ENCODE measurements at places on chromosomes 7 and 10. TPM values are rescaled to one million over a fixed set of nuclear protein-coding genes. Genes with fewer than 3 reads are reported as not detected.

GIMAP7 gene
- total RNA-seq: not detected

VWDE gene
- 12.4 TPM for total RNA-seq

DNA sequence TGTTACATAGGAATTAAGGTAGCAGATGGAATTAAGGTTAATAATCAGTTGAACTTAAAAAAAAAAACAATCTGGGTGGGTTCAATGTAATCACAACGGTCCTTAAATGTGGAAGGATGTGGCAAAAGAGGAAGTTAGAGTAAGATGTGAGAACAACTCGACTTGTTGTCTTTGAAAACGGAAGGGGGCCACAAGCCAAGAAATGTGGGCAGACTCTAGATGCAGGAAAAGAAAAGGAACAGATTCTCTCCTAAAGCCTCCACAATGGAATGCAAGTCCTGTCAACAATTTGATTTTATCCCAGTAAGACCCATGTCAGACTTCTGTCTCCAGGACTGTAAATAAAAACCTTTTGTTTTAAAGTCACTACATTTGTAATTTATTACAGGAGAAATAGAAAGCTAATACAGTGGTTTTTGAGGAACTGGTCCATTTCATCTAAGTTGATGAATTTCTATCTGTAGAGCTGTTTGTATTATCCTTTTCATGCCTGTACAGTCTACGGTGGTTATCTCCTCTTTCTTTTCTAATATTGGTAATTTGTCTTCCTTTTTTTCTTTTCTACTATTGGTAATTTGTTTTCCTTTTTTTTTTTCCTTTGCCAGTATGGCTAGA is 8.6 kb downstream of the MCMBP start:
- H3K4me3 ChIP-seq: no peak overlapping the region
- H3K4me1 ChIP-seq: peaks cover 2% of the 10 kb centered on the region
- peak overlapping the region; percentile 55 for H3K27ac ChIP-seq
- H3K27me3 ChIP-seq: no peaks in the 10 kb centered on the region
- DNase-seq: no peak
- no peaks in the 10 kb centered on the region for H3K36me3 ChIP-seq

DNA sequence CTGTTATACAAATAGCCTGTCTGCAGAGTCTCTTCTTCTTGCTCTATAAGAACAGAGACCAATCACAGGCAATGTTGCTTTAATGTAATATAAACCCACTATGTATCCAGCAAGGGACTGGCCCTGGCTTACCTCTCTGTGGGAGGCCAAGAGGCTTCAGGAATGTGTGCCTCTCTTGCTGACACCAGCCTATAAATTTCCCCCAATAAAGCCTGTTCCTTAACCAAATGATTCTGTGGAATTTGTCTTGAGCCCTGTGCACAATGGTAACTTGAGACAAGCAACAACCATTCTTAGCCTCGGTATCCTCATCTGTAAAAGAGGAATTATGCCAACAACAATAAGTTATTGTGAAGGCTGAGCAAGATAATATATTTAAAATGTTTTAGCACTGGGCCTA is 563.7 kb downstream of the GRM8 start:
- no peak overlapping the region for H3K4me3 ChIP-seq
- peaks cover 4% of the 10 kb centered on the region for H3K27me3 ChIP-seq
- H3K4me1 ChIP-seq: peaks cover 2% of the 10 kb centered on the region
- H3K27ac ChIP-seq: no peak overlapping the region

GRCh38 chr10:130921911-130922440 is 389.5 kb downstream of the TCERG1L start:
- H3K27ac ChIP-seq: no peak overlapping the region
- H3K36me3 ChIP-seq: no peaks in the 10 kb centered on the region
- H3K27me3 ChIP-seq: no peaks in the 10 kb centered on the region
- no peaks in the 10 kb centered on the region for H3K4me1 ChIP-seq
- no peak overlapping the region for H3K4me3 ChIP-seq
- DNase-seq: no peak

DNA sequence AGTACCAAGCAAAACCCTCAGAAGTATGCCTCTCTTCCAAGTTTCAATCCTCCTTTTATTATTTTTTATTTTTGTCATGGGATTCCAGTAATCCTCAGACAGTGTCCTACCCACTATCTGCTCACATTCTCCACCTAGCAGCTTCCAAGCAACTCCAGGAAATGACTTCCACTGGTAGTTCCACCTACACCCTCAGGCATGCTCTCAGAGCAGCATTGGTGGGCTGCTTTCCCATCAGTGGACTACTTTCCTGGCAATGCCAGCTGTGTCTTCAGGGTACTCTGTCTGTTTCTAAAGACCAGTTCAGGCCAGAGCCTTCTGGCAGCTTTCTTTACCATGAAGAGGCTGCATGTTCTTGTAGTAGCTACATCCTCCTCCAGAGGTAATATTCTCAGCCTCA is 244.0 kb downstream of the HGF start:
- no peaks in the 10 kb centered on the region for H3K36me3 ChIP-seq
- no peak overlapping the region for H3K4me3 ChIP-seq
- peaks cover 2% of the 10 kb centered on the region for H3K4me1 ChIP-seq
- DNase-seq: no peak
- H3K27ac ChIP-seq: no peak overlapping the region

MUC3A gene
- total RNA-seq: 6.3 TPM

DNA sequence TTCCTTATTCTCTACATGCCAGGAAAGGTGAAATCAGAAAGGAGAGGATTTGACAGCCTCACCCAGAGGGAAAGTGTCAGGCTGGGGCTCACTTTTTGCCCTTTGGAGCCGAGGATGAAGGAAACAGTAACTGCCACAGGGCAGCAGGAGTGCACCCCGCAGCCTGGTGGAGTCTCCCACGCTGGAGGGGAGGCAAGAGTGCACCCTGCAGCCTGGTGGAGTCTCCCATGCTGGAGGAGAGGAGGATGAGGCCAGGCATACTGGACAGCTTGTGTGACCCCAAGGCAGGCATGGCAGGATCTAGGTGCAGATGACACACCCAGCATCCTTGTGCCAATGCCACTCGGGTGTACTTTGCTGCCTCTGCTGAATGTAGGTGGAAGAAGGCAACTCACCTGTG is 484.0 kb downstream of the DNAJB6 start:
- peaks cover 8% of the 10 kb centered on the region for H3K36me3 ChIP-seq
- peaks cover 9% of the 10 kb centered on the region for H3K27me3 ChIP-seq
- peaks cover 9% of the 10 kb centered on the region for H3K4me1 ChIP-seq
- H3K27ac ChIP-seq: no peak overlapping the region

- H3K4me3 ChIP-seq: no peak overlapping the region
- no peaks in the 10 kb centered on the region for H3K4me1 ChIP-seq
- H3K27me3 ChIP-seq: no peaks in the 10 kb centered on the region
- H3K27ac ChIP-seq: no peak overlapping the region
- no peak for DNase-seq
Measured at GRCh38 chr10:16995867-16996529, 133.6 kb downstream of the CUBN start.

CLEC2L gene
- 3.1 TPM for total RNA-seq

ACBD7 gene
- total RNA-seq: 1.5 TPM

ABCB4 gene
- total RNA-seq: 2.5 TPM

GRCh38 chr7:38929460-38930171 is 20.6 kb upstream of the VPS41 start:
- DNase-seq: no peak
- H3K36me3 ChIP-seq: no peaks in the 10 kb centered on the region
- no peak overlapping the region for H3K27ac ChIP-seq
- no peaks in the 10 kb centered on the region for H3K27me3 ChIP-seq
- H3K4me3 ChIP-seq: no peak overlapping the region

DNA sequence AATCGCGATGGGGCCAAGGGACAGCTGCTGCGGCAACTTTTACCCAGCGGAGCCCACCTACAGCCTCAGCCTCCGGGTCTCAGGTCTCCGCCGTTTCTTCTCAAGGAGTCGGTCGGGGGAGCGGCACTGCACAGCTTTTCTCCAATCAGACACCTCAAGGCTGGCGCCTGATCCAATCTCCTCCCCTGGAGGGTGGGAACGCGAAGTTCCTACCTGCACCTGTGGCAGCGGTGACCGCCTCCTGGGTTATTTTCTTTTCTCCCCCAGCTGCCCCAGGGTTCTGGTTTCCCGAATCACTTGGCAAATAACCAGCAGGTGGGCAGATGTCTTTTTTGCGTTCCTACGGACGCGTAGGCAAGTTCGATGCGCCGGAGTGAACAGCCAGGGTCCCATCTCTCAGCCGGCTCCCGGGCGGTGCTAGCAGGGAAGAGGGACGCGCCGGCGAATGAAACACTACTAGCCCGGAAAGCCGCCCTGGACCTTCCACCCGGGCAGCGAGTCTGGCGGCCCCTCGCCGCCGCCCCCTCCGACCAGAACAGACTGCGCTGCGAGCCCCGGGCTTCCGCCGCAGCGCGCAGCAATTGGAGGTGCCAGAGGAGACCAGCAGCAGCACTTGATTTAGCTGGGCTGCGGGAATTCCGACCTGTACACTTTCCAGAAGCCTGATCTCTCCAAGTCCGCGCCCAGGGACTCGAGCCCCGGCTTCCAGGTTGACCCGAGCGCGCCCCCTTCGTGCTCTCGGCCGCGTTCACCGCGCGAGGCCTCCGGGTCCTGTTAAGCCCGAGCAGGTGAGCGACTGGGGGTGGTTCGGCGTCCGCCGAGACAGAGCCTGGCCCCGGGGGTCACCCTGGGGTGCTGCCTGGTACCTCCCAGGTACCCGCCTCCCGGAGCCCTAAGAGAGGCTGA is at the start of gene PRR15:
PRR15 (plus strand) TSS at position 246 of the 906 bp plus-strand sequence. CDS start 2,495 bp downstream, outside the sequence.
- H3K27me3 ChIP-seq: peaks cover 21% of the 10 kb centered on the region
- peak within 1 kb of the TSS; percentile 85 for H3K4me3 ChIP-seq
- no peak within 1 kb of the TSS for H3K27ac ChIP-seq
- DNase-seq: peak; percentile 57
- H3K36me3 ChIP-seq: no peaks in the 10 kb centered on the region

- no peak overlapping the region for H3K27ac ChIP-seq
- H3K27me3 ChIP-seq: no peaks in the 10 kb centered on the region
- no peak overlapping the region for H3K4me3 ChIP-seq
- H3K36me3 ChIP-seq: no peaks in the 10 kb centered on the region
- peaks cover 16% of the 10 kb centered on the region for H3K4me1 ChIP-seq
- DNase-seq: no peak
Measured at GRCh38 chr7:72413886-72414285, 1.7 kb upstream of the CALN1 start.

GRCh38 chr10:80684259-80684658 is 146.6 kb downstream of the SH2D4B start:
- H3K36me3 ChIP-seq: no peaks in the 10 kb centered on the region
- no peak overlapping the region for H3K27ac ChIP-seq
- H3K4me1 ChIP-seq: no peaks in the 10 kb centered on the region
- H3K4me3 ChIP-seq: no peak overlapping the region
- DNase-seq: no peak

NUB1 gene
- total RNA-seq: 41.6 TPM

DNA sequence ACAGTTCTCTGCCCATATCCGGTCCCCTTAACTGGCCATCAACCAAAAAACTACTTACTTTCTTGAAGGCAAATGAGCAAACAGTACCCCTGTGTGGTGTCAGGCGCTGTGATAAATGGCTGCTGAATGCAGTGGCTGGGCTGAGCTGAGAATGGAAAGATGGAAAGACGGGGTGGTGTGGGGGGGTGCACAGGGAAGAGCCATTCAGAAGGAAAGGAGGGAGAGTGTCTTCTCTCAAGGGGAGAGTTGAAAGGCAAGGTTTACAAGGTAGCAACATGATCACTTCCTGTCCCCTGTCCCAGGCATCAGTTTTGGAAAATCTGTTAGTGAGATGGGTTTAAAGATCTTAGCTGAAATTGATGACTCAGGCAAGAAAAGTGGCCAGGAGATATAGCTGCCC is 22.5 kb downstream of the EMX2 start:
- no peak overlapping the region for H3K27ac ChIP-seq
- no peaks in the 10 kb centered on the region for H3K27me3 ChIP-seq
- peak; percentile 5 for DNase-seq
- no peaks in the 10 kb centered on the region for H3K36me3 ChIP-seq
- no peaks in the 10 kb centered on the region for H3K4me1 ChIP-seq

KAZALD1 gene
- 0.59 TPM for total RNA-seq

SLC39A12 gene
- not detected for total RNA-seq

- no peak overlapping the region for H3K27ac ChIP-seq
- no peak for DNase-seq
- H3K36me3 ChIP-seq: peaks cover 5% of the 10 kb centered on the region
Measured at GRCh38 chr10:121452581-121452980, 145.7 kb downstream of the FGFR2 start.

GRCh38 chr10:10418387-10418786 is 599.3 kb upstream of the CELF2 start:
- H3K27ac ChIP-seq: no peak overlapping the region
- DNase-seq: no peak
- peaks cover 4% of the 10 kb centered on the region for H3K36me3 ChIP-seq
- H3K4me1 ChIP-seq: no peaks in the 10 kb centered on the region

ATP6V0A4 gene
- total RNA-seq: not detected

- peaks cover 4% of the 10 kb centered on the region for H3K36me3 ChIP-seq
- H3K27ac ChIP-seq: peak overlapping the region; percentile 83
- H3K4me3 ChIP-seq: peak overlapping the region; percentile 63
- peaks cover 47% of the 10 kb centered on the region for H3K4me1 ChIP-seq
- peaks cover 8% of the 10 kb centered on the region for H3K27me3 ChIP-seq
- no peak for DNase-seq
Measured at GRCh38 chr7:26437003-26437532, 145.4 kb downstream of the SNX10 start.

- peak overlapping the region; percentile 46 for H3K4me3 ChIP-seq
- peak; percentile 7 for DNase-seq
- peak overlapping the region; percentile 38 for H3K27ac ChIP-seq
- H3K4me1 ChIP-seq: peaks cover 27% of the 10 kb centered on the region
Measured at GRCh38 chr7:882336-883035, 6.1 kb downstream of the GET4 start.

GHRHR gene
- not detected for total RNA-seq

- no peaks in the 10 kb centered on the region for H3K36me3 ChIP-seq
- no peak overlapping the region for H3K27ac ChIP-seq
- H3K4me3 ChIP-seq: no peak overlapping the region
- H3K27me3 ChIP-seq: no peaks in the 10 kb centered on the region
- DNase-seq: no peak
Measured at GRCh38 chr7:78528964-78529363, 730.4 kb downstream of the PHTF2 start.

- H3K27ac ChIP-seq: no peak overlapping the region
- H3K27me3 ChIP-seq: peaks cover 2% of the 10 kb centered on the region
- no peaks in the 10 kb centered on the region for H3K36me3 ChIP-seq
- no peaks in the 10 kb centered on the region for H3K4me1 ChIP-seq
- H3K4me3 ChIP-seq: no peak overlapping the region
Measured at GRCh38 chr10:91313796-91314485, 93.5 kb downstream of the PCGF5 start.

DNA sequence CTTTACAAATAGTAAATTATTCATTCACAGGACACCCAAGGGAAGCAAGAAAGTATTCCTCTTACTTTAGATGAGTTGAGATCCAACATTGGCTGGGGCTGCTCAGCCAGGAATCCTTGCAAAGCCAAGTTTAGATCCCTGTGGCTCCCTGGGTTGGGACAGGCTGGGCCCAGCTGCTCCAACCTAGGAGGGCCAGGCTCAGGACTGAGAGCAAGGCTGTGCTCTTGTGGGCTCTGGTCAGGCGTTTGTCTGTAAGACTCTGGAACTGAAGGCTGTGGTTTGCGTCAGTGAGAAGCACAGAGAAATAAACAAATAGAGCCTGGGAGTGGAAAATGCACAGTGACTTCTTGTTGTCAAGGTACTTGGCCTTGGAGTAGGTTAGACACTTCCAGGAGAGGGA is 53.2 kb upstream of the TMEM273 start:
- no peak overlapping the region for H3K4me3 ChIP-seq
- peaks cover 2% of the 10 kb centered on the region for H3K27me3 ChIP-seq
- no peak for DNase-seq

ADK gene
- 16.4 TPM for total RNA-seq

GRCh38 chr7:48087349-48087748 is 1.7 kb upstream of the UPP1 start:
- DNase-seq: no peak
- H3K27me3 ChIP-seq: peaks cover 3% of the 10 kb centered on the region
- H3K27ac ChIP-seq: no peak overlapping the region

- H3K27ac ChIP-seq: no peak overlapping the region
- no peak for DNase-seq
- no peaks in the 10 kb centered on the region for H3K4me1 ChIP-seq
- H3K4me3 ChIP-seq: no peak overlapping the region
- H3K27me3 ChIP-seq: peaks cover 7% of the 10 kb centered on the region
Measured at GRCh38 chr7:149586646-149587645, 89.3 kb upstream of the ZNF746 start.

All from glutamatergic neuron (in vitro differentiated cells).